ENCODE measurements at places on chromosomes 7 and 10.

GRCh38 chr7:22726907-22727713 lies at the start of gene IL6:
TSS of gene IL6 (plus strand) at chr7:22727200. CDS start at chr7:22727263, 63 bp downstream.
- no peak for DNase-seq

DNA sequence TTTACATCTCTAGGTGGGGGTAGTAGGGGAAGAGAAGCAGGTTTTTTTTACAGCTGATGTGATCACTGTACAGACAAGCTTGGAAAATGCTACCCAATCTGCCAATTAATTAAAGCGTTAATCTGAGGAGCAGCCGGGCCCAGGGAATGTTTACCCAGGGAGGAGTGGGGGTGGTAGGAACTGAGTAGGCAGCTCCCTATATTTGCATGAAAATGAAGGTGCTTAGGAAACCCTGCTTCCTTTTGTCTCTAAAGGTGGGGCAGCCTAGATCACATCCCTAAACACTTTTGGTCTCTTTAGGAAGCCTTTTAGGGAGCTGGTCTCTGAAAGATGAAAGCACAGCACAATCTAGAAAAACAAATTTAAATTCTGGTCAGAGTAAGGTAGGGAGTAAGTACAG lies 53.0 kb upstream of the NFKB2 start:
- DNase-seq, result no peak

DNA sequence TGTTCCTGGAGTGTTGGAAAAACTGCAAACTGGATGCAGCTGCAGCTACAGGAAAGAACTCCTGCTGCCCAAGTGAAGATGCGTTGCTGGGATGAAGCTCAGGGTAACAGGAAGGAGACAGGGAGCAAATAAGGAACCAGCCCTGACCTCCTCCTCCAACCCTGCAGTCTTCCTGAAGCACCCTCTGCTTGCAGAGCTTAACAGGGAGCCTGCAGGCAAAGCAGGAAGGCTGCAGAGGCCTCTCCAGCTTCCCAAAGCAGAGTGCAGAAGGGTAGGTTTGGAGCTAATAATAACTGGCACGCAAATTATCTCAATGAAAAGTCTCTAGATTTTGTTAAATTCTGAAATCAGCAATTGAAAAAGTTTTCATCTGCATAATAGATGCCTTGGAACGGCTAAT lies 92.5 kb downstream of the SORCS1 start:
- no peak for DNase-seq

DNA sequence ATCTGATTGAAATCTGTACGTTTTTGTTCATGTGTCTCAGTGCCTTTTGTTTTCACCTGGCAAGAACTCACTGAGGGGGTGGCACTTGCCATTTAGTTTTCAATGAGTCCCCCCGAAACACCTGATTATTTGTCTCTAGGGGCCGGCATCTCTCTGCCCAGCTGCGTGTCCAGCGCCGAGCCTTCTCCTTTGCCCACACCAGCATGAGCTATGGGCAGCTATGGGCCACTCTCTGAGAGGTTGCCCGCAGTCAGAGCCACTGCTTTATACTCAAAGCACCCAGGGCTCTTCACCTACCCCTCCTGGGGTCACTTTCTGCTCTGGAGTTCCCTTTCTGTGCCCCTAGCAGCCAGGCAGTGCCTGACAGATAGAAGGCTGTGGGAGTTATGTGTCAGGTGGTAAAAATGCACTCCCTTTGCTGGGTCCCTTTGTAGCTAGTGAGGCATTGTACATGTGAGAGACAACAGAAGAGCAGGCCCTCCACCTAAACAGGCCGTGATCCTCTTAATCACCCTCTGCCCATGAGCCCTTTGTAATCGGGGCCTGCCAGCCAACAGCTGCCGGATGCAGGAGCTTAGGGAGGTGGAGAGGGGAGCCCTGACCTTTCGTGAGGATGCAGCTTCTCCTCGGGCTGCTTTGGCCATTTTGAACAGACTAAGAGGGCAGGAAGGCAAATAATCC lies 133.1 kb upstream of the NPS start:
- no peak for DNase-seq

DNA sequence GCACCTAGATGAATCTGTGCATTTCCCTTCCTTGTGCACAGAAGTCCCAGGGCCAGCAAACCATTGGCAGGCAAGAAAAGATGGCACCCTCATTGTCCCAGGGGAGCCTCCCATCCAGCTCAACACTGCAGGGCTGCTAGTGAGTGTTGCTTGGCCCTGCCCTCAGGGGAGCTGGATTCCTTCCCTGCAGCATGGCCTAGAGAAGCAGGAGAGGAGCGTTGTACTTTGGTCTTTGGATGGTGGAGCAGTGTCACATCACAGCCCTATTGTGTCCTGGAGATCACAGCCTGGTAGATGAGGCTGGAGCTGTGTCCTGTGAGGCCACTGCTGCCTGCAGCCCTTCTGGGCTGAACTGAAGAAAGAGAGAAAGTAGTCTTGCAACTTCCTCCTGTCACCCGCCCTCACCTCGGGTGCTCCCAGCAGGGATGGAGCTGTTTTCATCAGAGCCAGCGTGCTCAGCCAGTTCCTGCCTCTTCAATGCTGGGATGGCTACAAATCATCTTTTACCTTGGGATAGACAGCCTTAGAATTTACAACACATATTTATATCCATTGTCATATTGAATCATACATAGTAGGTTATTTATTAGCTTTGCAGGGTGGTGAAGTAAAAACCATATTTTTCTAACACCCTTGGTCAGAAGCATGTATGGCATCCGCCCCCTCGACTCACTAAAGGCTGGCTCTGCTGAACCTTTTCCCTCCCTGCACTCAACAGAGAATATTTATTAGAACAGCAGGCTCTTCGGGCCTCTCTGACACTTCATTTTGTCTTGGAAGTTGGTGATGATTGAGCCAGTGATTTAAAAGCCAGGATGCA lies 43.1 kb upstream of the FAM180A start:
- DNase-seq, result no peak

Measured in amygdala (tissue), 56 donors.